ENCODE measurements at places on chromosomes 16 and 17.

DNA sequence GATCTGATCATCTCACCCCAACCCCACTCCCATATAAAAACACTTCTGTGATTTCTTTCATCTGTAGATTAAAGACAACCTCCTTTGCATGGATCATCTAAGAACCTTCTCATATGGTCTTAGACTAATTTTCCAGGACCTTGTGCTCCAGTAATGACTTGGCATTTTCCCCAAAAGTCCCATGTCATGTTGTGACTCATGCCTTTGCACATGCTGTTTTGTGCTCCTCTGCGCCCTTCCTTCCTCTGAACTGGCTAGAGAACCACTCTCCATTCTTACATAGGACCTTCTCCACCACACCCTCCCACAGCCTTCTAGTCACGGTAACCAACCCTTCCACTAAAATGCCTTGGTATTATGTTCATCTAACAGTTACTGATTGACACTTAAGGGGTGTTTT, 99.5 kb upstream of the AXIN2 start:
- no peak for DNase-seq

DNA sequence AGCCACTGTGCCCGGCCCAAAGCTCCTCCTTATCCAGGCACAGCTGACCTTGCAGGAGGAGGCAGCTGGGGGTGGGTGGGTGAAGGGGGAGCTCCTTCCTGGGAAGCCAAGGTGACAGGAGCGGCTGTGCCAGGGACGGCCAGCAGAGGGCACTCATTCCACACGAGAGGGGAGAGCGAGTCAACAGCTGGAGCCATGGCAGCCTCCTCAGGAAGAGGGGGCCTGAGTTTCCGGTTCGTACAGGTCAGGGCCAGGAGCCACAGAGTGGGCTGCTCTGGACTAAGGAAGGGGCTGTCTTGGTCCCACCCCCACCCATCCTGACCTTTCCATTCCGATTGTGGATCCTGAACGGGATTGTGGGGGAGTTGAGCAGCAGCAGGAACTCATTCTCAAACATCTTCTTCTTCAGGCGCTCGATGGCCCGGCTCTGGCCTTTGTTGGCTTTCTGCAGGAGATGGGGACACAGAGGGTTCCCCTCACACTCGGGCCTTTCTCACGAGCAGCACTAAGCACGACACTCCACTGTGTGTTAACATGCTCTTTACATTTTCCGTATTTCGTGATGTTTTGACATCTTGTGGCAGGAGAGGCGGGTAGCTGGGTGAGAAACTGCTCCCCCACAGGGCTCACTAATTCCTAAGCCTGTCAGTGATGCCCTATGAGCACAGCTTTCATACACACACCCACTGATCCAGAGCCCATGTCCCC, 61.6 kb downstream of the TIMM22 start:
- no peak for DNase-seq

- peak; percentile 73 for DNase-seq
Measured at GRCh38 chr17:66963909-66964771, at the start of gene CACNG4. TSS of gene CACNG4 (plus strand) at chr17:66964707. CDS start at chr17:66964912, 205 bp downstream.

GRCh38 chr17:43547659-43548256, 1.6 kb upstream of the ETV4 start:
- DNase-seq, result no peak

- no peak for DNase-seq
Measured at GRCh38 chr17:32854207-32854606, 22.7 kb downstream of the MYO1D start.

DNA sequence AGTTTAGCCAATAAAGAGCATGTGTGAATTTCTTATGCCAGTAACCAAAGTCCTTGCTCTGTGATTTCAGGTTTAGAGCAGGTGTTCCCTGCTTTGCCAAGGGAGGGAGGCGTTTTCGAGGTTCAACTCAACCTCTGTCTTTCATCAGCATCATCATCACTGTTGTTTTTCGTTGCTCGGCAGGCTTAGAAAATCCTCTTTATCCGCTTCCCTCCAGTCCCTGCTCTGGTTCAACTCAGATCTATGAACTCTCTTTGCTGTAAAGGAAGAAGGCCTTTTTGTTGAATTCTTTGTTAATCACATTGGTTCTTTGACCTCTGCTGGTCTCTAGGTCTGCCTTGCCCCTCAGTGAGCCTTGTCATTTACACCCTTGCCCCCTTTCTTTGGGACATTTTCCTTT, 243.9 kb upstream of the RBFOX1 start:
- no peak for DNase-seq

GRCh38 chr17:31074772-31075555, 19.8 kb upstream of the NF1 start:
- no peak for DNase-seq

DNA sequence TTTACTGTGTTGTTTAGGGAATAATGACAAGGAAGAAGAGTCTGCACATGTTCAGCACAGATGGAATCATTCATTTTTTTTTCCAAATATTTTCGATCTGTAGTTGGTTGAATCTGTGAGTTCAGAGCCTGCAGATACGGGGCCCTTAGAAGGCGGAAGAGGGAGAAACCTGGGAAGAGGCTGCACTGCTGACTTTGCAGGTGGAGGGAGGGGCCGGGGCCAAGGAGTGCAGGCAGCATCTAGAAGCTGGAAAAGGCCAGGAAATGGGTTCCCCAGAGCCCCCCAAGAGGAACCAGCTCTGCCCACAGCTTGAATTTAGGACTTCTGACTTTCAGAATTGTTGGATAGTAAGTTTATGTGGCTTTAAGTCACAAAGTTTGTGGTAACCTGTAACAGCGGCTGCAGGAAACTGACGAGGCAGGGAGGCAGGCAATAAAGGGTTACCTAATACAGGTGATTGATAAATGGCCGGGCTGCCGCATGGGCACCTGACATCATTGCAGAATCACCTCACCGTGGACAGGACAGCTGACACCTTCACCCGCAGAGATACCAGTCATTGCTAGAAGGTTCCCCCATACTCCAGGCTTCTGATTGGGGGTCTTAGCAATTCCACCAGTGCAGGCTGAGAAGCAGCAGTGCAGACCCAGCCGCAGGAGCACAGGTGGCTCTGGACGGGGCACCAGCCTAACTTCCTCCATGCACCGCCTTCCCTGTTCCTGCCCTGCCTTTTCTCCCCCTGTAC, 181.3 kb downstream of the IRF8 start:
- DNase-seq, result no peak

DNA sequence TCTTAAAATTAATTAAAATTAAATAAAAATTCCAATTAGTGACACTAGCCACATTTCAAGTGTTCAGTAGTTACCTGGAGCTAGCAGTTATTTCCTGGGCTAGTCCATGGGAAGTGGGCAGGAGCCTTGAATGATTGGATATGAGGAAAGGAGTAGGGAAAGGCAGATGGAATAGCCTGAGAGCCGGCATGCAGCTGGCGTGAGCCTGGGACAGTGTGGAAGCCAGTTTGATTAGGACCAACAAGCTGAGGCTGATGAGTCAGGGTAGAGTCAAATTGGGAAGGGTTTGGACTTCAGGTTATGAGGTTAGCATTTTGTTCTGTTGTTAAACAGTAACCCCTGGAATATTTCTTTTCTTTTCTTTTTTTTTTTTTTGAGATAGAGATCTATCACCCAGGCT, 15.3 kb upstream of the GNA13 start:
- no peak for DNase-seq

DNA sequence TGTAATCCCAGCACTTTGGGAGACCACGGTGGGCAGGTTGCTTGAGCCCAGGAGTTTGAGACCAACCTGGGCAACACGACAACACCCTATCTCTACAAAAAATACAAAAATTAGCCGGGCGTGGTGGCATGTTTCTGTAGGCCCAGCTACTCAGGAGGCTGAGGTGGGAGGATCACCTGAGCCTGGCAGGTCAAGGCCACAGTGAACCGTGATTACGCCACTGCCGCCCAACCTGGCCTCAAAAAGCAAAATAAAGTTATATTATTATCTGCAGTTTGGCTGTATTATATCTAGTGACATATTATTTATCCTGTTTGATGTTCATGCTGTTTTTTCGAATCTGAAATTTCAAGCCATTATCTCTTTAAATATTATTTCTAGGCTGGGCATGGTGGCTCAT, 26.5 kb downstream of the ST3GAL2 start:
- no peak for DNase-seq

DNA sequence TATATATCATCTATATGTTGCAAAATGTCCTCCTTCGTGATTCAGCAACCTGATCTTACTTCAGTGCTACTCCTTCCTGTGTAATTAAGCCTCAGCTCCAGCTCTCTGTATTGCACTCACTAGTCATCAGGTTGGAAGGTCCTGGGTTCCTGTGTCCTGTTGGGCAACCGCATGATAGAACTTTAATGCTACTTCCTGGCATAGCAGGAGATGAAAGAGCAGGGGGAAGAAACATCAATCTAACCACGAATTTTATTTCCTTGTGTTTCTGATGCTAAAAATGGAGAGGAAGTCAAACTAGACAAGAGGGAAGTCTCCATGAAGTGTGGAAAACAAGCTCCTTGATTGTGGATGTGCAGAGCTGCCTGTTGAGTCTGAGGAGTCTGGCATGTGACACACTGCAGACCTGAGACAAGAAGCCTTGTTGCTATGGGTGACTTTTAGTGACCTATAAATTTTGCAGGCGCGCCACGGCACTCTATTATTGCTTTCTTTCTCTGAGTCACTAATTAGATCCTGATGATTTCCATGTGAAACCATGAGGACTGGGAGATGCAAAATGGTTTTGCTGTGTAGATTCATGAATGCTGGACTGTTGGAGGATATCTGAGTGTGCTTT, 25.6 kb downstream of the IGSF6 start:
- DNase-seq, result no peak

- peak; percentile 79 for DNase-seq
Measured at GRCh38 chr17:8894673-8895578, 27.5 kb upstream of the PIK3R6 start.

- no peak for DNase-seq
Measured at GRCh38 chr16:73172973-73173709, 125.2 kb upstream of the ZFHX3 start.

DNA sequence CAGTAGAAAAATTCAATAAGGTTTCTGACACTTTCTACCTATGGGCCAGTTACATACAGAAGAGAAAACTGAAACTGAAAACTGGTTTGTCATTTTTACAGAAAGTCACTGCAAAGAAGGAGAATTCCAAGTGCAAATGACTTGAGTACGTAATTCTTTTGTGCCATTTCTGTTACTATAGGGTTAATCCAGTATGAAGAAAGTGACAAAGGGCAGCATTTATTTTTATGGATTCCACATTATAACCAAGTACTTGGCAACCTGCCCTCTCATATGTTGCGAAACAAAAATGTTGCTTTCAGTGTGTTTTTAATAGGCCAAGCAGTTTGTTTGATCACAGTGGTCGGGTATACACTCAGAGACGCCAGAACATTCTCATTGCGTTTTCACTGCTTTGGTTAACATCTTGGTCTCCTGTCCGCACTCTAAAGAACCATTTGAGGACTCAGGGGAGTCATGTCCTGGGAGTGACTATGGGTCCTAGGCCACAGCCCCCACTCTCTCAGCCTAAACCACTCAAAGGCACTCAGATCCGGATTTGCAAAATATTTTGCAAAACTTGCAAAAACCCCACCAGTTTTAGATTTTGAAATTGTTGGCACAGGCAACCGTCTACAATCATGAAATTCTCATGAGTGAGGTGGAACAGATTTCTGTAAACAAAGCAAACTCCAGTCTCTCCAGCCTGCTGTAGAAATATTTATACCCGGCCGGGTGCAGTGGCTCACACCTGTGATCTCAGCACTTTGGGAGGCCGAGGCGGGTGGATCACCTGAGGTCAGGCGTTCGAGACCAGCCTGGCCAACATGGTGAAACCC, 15.4 kb upstream of the HELZ start:
- no peak for DNase-seq

GRCh38 chr16:66549284-66550131, at the start of gene TK2:
TSS of gene TK2 (minus strand) at chr16:66550122. CDS start at chr16:66550061, 61 bp downstream.
- DNase-seq, result peak; percentile 43

GRCh38 chr17:50816771-50817751, 18.3 kb upstream of the WFIKKN2 start:
- DNase-seq, result no peak

DNA sequence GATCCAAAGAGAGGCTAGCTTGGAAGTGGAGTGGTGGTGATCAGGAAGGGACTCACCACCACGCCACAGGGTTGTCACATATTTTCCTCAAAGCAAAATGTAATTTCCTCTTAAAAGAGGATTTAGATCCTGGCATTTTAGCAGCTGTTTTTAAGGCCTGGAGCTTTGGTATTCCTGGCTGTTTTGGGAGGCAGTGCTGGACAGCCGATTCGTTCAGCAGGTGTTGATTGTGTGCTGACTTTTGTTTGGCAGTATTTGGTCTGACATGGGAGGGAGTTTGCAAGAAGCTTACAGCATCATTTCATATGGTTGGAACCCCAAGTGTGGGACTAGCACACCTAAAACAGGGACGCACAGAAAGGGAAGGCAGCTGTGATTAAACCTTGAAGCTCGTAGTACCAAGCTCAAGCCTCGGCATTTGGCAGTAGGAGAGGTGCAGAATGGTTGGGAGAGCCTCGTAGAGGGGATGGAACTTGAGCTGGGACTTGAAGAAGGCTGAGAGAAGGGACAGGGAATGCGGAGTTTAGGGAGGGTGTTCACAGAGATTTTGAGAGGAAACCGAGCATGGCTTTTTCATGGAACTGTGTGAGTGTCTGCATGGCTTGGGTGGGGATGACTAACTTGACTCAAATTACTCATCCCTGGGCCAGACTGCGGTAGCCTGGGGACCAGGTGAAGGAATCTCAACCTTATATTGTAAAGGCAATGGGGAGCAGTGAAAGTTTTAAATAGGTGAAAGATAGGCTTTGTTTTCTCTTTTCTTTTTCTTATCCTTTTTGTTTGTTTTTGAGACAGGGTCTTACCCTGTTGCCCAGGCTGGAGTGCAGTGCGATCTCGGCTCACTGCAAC, 52.3 kb downstream of the RPTOR start:
- no peak for DNase-seq

GRCh38 chr17:81097943-81098308, 63.0 kb downstream of the BAIAP2 start:
- DNase-seq, result no peak

GRCh38 chr16:49617016-49617629, 238.8 kb downstream of the ZNF423 start:
- no peak for DNase-seq

- peak; percentile 35 for DNase-seq
Measured at GRCh38 chr16:67641779-67642708, 2.9 kb upstream of the CARMIL2 start.

DNA sequence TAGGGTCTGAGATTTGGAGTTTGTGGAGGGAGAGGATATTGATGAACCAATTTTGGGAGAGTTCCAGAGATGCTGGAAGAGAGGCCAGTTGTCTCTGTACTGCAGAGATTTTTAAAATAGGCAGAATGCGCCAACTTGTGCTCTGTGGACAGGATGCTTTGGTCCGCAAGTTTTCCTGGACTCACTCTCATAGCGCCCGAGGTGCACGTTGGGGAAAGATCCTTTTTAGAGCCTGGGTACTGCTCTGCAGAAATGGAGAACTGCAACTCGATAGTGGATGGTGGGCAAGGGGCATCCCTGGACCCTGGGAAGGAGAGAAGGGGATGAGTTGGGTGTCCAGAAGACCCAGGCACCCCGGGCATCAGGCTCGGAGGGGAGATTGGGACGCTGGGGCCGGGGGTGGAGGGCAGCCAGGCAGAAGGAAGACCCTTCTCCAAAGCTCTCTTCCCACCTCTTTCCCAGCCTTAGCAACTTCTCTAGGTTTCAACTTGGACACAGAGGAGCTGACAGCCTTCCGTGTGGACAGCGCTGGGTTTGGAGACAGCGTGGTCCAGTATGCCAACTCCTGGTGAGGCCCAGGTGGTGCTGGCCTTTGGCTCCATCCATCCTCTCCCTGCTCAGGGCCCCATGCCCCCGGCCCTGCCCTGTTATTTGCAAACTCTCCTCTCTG, 590 bp downstream of the ITGAX start:
- no peak for DNase-seq

- no peak for DNase-seq
Measured at GRCh38 chr16:31107465-31107867, 720 bp upstream of the BCKDK start.

All from T47D (cell line).